Stimulated activated naive CD8-positive, alpha-beta T cell treated with anti-CD3 and anti-CD28 coated beads, Interleukin-15, Interleukin-2, amounts not matched to agents 100 U/mL and 50 U/mL, for 24 hours (primary cell): ENCODE measurements at places on chromosomes 3 and 15.
A peak's percentile ranks its signal among the peaks of the same experiment; 100 is the strongest.

- no peak for DNase-seq
Measured at GRCh38 chr3:64892671-64893309, 205.0 kb upstream of the ADAMTS9 start.

DNA sequence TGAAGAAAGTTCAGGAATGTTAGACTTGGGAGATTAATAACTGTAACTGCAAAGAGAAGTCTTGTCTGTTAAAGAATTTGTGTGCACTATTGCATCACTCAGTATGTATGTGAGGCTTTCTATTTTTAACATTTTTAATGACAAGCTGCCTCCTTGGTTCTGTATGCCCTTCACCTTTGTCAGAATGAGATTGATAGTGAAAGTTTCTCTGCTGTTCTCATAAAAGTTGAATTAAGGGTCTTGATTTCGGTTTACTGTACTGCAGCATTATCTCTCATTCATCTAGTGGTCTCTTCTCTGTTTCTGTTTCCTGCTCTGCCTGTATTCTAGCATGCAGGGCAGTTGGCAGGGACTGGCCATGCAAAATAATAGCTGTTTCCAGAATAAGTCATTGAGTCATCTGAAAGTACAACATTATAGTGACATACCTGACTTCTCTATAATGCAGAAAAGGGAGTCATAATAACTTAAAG lies 454.9 kb downstream of the IL5RA start:
- DNase-seq: no peak

DNA sequence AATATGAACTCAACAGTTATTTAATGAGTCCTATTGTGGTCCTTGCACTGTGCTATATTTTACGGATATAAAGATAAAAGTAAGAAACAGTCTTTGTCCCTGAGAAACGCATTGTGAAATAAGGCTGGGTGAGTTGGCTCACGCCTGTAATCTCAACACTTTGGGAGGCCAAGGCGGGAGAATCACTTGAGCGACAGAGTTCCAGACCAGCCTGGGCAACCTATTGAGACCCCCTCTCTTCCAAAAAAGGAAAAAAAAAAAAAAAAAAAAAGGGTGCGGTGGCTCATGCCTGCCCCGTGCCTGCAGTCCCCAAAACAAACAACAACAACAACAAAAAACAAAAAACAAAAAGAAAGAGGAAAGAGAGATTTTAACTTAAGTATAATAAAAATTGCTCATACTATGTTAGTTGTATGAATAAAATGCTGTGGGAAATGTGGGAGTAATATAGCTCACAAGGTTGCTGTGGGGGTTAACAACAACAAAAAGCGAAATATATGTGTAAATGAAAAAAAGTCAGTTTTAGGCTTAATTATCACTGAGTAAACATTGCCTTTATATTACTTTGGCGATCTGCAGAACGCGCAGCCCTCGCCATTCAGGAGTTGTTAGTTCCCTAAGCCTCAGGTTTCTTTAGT lies 461 bp upstream of the FNDC3B start:
- DNase-seq: no peak

GRCh38 chr3:148828136-148828690 lies 602 bp downstream of the CPB1 start:
- DNase-seq: no peak

GRCh38 chr3:171984883-171985282 lies 54.5 kb upstream of the FNDC3B start:
- no peak for DNase-seq

DNA sequence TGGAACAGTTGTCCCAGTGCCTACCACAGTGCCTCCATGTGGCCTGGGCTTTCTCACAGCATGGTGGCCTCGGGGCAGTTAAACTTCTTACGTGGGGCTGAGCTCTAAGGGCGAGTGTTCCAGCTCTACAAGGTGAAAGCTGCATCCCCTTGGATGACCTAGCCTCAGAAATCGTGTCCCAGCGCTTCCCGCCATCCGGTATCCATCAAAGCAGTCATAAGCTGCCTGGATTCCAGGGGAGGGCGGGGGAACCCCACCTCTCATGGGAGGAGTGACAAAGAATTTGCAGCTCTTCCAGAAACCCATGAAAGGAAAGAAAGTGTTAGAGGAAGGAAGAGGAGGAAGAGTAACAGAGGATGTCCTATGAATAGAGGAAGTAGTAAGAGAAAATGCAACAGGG lies 45.8 kb upstream of the CCDC174 start:
- DNase-seq: no peak

- no peak for DNase-seq
Measured at GRCh38 chr3:94110854-94111253, 48.0 kb downstream of the NSUN3 start.

- DNase-seq: no peak
Measured at GRCh38 chr15:40322531-40323238, 807 bp upstream of the INAFM2 start.

DNA sequence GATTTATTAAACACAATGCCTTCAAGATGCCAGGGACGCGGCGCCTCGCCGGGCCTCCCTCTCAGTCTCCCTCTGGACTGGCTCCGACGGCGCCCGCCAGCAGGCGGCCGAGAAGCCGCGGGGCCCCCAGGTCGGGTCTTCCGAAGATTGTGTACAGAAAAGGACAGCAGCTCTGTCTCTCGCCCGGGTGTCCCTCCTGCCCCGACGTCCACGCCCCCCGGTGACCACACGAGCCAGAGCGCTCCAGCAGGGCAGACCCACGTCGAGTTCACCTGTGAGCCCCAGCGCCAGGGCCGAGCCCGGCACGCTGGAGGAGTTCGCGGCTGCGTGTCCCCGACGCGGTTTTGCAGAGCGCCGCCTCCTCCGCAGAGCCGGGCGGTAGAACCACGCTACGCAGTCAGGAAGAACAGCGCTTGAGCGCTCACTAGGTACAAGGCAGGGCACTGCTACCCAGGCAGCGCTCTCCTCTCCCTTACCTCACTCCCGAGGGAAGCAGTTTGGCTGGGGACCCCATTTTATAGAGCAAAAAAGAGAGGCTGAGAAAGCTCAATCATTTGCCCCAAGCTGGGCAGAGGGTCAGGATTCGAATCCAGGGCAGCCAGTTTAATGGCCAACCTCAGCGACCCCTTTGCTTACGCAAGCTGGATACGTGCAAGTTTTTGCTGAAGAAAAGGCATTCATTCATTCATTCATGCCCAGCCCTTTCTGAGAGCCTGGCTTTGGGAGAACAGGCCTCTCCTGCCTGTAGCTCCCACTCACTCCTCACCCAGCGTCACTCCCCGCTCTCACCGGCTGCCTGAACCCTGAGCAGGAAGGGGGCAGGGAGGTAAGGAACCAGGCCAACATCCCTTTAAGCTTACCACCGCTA lies 3.0 kb upstream of the TLE3 start:
- peak; percentile 67 for DNase-seq

- peak; percentile 69 for DNase-seq
Measured at GRCh38 chr15:72312605-72313447, 7.1 kb downstream of the CELF6 start.

DNA sequence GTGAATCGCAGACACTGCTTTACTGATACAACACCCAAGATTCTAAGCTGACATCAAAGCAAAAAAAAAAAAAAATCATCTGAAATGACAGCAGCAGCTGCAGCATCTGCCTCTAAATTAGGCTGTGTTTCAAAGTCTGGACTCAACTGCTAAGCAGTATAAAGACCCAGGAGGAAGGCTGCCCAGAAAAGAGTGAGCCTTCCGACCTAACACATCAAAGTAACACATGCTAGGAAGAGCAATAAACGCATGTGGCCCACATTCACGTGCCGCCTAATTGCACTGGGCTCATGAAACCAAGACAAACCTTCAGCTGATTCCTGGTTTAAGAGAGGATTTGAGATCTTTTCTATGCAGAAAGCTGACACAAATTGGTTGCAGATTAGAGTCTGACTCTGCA lies 317.1 kb downstream of the ZIC4 start:
- no peak for DNase-seq

- DNase-seq: no peak
Measured at GRCh38 chr15:63232943-63233342, 43.5 kb downstream of the RAB8B start.

- peak; percentile 69 for DNase-seq
Measured at GRCh38 chr3:39107388-39108199, at the start of the genes GORASP1 and TTC21A. TSS of gene GORASP1 (minus strand) at chr3:39107627. CDS start at chr3:39107541, 86 bp downstream. TSS of gene TTC21A (plus strand) at chr3:39107680. CDS start at chr3:39107838, 158 bp downstream.

DNA sequence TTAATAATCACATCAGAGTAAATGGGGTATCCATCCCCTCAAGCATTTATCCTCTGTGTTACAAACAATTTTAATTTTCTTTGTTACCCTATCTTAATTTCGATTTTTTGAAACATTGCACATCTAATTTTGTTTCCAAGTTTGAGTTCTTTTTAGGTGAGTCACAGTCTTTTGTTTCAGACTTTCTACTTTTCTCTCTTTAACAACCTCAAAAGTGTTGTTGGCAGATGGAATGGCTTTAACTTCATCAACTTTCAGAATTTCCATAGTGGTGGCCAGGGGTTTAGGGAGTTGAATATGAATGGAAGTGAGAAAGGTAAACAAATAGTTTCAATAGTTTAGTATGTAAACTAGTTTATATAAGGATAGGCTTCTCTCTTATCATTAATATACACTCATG lies 223.0 kb upstream of the MLF1 start:
- no peak for DNase-seq
